ENCODE measurements at places on chromosomes 13 and 19.

DNA sequence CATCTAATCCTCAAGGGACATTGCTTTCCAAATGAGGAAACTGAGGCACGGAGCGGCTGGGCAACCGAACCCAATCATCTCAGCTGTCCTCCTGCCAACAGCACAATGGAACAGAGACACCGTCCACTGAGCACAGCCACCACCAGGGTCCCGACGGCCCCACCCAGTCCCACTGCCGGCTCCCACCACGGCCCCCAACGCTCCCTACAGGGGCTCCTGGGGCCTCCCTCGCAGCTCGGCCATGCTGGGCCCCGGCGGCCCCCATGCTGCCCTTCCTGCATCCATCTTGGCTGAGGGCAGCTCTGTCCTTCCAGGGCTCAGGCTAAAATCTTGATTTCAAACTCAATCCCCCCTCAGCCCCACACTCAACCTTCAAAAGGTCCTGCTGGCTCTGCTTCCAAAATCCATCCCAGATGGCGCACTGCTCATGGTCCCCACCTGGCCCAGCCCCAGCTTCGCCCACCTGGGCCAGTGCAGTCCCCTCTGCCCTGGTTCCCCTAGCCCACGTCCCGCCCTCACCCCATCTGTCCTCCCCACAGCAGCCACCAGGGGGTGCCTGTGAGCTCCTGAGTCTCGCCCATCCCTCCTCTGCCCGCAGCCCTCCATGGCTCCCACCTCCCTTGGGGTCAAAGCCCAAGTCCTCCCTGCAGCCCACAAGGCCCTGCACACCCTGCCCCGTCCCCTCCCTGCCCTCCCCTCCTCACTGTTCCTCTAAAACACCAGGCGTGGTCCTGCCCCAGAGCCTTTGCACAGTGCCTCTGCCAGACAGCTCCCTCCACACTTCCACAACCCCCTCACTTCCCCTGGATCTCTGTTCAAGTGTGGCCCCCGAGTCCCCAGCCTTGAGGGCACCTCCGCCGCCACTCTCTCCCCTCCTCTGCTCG, 7.9 kb downstream of the PIP5K1C start:
- no peak for DNase-seq

DNA sequence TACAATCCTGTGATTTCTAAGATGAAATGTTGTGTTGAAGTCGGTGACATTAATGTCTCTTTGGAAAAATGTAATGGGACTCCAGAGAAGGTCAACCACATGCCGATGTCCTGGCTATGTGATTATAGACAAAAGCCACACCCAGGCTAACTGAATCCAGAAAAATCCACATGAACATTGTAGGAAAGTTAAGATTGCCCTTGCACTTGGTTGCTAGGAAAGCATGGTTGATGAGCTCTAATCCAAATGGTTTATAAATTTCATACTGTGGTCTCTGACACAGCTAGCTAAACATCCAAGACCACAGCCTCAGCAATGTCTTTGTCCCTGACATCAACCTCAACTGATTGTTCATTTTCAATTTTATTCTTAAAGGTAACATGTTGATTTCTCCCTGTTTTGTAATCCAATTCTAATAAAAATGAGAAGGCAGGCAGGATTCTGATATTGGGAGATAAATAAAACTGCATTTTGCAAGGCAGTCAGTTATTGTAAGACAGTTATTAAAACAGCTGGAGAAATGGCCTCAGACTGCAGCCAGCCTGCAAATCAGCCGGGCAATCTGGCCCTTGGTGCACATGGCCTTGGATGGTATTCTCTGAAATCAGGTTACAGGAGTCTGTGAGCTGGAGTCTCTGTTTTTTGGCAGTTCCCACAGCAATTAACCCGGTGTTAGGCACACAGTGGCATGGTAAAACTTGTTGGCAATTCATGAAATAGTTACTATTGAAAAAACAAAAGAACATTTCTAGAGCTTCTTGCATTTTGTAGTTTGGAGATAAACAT, 93.9 kb downstream of the STARD13 start:
- DNase-seq, result no peak

- DNase-seq, result no peak
These were observed 477.0 kb downstream of the FOXO1 start for GRCh38 chr13:40189426-40189825.

- no peak for DNase-seq
These were observed 5.5 kb downstream of the ARRDC2 start for GRCh38 chr19:18013210-18014111.

- no peak for DNase-seq
These were observed 197.0 kb downstream of the PCDH9 start for GRCh38 chr13:67033170-67033569.

DNA sequence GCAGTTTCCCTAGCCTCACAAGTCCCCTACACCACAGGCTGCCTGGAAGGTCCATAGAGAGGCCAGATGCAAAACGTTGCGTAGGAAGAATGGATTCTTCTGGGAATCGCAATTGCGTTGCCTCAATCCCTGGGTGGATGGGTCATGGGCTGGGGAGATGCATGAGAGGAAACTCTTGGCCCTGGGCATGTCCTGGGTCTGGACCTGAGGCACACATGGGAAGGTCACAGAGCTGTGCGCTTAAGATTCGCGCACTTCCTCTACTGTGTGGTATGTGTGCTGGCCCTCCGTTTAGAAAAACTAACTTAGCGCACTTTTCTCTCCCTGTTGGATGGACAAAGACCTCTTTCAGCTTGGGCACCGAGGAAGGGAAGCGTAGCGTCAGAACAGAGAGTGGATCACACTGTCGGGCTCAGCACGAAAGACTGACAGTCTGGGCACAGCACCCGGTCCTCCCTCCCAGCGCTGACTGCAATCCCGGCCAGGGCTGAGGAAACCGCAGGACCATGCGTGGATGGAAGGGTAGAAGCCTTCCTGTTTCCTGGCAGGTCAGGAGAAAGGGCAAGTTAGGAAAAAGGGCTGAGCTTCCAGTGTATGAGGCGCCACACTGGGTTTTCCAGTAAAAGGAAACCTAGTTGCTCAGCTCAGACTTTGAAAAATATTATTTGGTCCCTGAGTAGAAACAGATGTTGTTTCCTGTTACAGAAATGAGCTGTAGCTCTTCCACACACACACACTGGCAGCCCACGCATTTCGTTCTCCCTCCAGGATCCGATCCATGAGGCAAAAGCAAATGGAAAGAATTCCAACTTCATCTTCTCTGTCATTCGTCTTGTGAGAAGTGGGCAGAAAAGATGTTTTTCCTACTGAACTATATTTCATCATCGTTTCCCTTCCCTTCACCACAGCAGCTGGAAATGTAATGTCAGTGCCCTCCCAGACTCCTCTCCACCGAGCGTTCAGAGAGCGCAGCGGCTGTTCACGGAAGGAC, 86.0 kb downstream of the ING1 start:
- DNase-seq, result no peak

DNA sequence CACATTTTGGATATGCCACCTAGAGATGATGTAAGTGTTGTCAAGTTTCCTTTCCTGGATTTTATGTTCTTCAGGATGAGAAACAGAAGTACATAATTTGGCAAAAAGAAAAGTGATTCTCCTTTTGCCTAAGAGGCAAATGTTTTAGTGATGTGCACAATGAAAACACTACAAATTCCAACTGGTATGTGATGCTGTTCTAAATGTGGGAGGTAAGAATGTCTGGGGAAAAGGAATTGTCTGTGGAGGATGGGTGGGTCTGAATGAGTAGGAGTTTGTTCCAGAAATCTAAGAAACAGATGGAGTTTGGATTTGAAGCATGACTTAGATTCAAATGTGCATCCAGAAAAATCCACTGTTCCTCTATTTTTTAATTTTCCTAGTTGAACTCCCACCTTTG, 473.6 kb upstream of the SPRY2 start:
- DNase-seq, result no peak

DNA sequence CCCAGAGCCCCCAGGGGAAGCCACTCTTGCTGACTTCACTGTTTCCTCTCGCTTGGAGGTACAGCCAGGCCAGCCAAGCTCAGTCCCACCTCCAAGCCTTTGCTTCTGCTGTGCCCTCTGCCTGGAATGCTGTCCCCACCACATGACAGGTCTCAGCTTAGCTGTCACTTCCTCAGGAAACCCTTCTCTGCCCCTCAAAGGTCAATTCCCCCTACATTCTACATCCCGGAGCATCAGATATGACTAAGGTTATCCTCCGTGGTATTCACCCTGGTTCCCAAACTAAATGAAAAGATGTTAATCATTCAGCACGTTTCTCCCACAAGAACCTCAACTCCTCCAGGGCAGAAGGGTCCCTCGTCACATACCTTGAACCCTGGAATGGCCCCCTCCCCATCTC, 53.5 kb downstream of the PTPRS start:
- DNase-seq, result no peak

DNA sequence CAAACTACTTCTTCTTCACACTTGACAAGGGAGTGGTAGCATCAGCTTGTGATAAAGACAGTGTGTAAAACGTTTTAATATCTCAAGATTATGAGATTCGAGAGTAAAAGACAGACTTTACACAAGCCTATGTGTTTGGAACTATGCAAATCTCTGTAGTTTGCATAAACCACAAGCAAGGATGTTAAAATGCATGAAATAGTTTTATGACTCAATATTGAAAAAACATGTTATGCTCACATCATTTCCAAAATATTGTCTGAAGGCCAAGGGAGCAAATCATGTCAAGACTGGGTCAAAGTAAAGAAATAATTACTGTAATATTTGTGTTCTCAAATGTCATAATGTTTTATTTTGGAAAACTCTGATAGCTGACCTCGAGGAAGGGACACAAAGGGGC, 316.8 kb upstream of the KLF12 start:
- no peak for DNase-seq

DNA sequence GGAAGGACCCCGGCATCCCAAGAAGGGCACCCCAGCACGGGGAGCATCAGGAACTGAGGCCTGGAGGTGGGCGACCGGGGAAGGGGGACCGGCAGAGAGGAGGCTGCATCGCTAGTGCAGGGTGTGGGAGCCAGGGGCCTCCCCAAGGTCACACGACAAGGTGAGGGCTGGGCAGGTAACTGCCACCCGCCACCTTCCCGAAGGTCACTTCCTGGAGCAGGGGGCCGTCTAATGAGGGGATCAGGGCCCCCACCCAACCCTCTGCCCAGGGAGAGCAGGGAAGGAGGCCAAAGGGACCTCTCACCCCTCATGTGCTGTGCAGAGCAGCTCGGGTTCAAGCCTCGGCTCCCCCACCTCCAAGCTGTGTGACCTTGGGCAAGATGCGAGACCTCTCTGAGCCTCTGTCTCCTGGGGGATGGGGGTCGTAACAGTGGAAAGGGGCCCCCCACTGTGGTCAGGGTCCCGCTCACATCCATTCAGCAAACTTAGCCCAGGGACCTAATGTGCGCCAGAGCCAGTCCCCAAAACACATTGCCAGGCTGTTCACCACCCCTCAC, 6.0 kb downstream of the ZBTB7A start:
- DNase-seq, result no peak

DNA sequence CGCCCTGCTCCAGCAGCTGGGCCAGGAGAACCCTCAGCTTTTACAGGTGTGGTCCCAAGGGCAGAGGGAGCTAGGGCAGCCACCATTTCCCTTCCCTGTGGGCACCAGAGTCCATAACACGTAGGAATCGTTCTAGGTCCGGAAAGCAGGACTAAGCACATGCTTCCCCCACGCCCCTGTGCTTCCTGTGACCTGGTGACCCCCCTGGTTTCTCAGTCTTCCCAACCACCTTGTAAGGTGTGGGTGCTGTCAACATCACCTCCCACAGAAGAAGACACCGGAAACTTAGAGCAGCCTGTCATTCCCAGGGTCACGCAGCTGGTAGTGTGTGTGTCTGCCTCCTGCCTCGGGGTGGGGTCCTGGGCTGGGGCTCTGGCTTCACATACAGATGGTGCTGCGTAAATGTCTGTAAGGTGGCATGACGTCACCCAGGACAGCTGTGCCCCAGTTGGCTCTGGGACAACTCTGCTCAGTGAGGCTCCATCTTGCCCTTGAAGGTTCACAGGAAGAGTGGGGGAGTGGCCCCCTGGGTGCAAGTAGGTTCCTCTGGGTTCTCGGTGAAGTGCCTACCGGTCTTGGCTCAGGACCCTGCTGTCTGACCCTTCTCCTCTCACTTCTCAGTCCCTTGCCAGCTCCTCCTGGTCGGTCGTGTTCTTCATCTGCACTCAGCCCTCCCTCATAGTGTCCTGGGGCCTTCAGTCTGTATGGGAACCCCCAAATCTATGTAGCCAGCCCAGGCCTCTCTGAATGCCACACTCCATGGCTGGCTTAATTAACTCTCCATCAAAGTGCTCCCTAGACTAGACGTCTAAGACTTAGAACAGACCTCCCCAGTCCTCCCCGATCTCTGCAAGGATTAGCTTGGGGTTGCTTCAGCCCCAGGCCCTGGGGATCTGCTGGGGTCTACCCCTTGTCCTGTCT, 4.0 kb downstream of the RAD23A start:
- no peak for DNase-seq

- DNase-seq, result no peak
These were observed 17.0 kb downstream of the EFNA2 start for GRCh38 chr19:1302533-1303239.

DNA sequence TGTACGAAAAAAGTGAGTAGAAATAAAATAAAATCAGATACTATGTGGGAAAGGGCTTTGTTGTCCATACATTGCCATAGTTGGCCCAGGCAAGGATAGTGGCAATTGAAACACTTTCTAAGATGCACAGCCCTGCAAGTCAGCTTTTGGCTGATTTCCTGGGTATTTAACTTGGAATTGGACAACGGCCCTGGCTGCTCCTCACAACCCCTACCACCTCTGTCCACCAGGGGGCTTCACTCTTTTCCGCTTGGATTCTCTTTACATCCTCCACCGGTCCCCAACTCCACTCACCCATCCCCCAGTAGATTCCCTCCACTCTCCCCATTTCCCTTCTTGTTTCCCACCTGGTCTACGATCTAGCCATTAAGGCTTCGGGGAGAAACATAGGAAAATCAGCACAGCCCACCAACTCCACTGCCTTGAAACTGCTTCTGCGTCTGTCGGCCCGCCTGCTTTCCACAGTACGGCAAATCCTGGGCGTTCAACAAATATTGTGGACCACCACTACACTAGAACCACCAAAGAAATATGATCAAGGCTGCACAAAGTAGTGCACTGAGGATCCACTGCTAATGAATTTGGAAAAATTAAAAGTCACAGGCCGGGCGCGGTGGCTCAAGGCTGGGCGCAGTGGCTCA, 48.6 kb upstream of the GTF3A start:
- DNase-seq, result no peak

DNA sequence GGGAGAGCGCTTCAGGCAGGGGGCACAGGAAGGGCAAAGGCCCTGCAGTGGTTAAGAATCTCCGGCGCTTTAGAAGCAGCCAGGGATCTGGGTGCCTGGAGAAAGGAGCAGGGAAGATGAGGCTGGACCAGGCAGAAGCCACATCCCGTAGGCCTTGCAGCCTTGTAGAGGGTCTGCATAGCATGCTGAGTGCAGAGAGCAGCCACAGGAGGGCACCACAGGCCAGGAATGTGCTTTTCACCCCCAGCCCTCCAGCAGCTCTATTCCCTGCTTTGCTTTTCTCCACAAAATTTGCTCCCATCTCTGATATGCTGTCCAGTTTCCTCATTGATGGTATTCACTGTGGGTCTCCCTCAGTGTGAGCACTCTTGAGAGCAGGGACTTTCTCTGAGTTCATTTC, 5.7 kb downstream of the WDR62 start:
- peak; percentile 60 for DNase-seq

DNA sequence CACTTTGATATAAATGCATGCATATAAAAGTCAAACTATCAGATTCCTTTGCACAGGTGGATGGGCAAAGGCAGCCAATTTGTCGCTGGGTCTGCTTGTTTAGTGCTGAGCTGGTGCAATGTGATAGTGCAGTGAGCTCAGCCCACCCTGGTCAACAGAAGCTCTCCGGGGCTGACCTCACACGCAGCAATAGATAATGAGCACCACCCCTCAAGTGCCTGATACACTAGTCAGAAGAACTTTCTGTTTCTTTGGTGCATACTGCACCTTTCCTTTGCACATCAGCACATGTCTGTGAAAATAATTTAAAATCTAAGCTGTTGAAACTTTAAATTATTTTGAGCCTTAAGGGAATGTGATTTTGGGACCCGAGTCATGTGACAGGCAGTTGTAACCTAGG, 20.2 kb downstream of the ATP8A2 start:
- DNase-seq, result no peak
